ENCODE measurements at places on chromosomes 7 and 10.

GRCh38 chr7:148327379-148327778 lies 263.2 kb upstream of the C7orf33 start:
- DNase-seq: no peak

DNA sequence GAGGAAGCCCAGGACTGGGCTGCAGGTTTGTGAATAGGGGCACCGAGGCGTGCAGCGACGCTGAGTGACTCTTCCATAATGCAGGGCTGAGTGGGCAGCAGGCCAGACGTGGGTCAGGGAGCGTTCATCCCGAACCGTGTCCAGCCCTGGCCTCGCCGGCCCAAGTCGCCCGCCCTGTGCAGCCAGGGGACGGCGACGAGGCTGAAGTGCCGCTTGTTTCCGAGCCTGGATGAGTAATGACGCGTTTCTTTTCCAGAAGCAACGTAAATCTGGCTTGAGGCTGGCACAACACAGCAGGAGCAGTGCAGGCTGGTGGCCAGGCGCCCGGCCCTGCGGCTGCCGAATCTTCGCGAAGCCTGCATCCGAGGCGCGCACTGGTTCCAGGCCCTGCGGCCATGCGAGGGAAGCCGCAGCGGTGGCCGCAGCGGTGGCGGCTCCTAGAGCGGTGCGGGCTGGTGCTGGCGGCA lies 74.0 kb upstream of the SEC61G start:
- DNase-seq: no peak

GRCh38 chr7:6252748-6253147 lies 19.7 kb downstream of the CYTH3 start:
- no peak for DNase-seq

DNA sequence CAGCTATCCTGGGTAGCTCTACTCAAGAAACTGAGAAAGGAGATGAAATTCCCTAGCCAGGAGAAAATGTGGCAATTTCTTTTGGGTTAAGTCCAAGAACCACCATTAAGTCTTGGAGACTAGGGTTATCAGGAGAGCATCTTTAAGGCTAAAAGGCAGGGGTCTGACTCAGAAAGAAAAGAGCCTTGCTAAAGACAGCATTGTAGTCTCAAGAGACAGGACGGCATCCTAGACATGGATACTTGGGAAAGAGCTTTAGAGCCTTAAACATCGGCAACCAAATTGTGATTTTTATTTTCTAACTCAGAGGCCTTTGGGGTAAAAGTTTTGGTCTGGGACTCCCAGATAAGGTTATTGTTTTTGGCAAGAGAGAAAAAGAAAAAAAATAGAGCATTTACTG lies 83.1 kb downstream of the FAS start:
- no peak for DNase-seq

DNA sequence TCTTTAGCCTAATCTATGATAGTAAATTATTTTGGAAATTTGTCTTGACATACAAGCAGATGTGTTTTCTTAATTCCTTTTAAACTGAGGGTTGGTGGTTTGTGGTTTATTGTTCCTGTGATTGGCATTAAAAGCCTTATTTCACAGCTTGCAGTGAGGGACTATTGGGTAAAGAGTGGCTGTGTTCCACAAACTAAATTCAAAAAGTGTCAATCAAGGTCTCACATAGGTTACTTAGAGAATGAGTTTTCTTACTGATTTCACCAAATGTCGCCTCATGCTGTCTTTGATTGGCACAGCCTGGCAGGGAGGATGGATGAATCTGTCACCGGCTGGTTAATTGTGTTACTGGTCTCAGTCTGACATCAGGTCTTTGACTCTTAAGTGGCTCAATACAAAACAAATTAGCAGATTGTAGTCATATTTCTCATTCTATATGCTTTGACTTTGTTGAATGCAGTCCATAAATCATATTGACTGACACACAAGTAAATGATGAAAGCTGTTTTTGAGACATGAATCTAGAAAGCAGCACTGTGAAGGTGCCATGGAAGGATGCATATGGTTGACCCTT lies 66.8 kb upstream of the CYP26C1 start:
- DNase-seq: no peak

- no peak for DNase-seq
Observed at GRCh38 chr10:85597006-85597405, 769.6 kb downstream of the GRID1 start.

DNA sequence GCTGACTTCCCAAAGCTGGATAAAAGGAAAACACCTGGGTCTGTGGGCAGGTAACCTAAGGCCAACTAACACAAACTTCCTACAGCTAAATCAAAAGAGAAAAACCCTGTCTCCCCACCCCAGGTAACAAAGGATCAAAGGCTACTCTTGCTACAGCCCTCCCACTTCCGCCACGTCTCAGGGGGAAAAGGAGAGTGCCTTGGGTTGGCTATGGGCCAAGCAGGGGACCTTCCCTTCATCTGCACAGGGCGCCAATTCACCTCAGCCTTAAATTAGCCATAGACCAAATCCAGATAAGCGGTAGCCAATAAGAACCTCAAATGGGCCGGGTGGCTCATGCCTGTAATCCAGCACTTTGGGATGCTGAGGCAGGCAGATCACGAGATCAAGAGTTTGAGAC lies 69.1 kb upstream of the LANCL2 start:
- no peak for DNase-seq

DNA sequence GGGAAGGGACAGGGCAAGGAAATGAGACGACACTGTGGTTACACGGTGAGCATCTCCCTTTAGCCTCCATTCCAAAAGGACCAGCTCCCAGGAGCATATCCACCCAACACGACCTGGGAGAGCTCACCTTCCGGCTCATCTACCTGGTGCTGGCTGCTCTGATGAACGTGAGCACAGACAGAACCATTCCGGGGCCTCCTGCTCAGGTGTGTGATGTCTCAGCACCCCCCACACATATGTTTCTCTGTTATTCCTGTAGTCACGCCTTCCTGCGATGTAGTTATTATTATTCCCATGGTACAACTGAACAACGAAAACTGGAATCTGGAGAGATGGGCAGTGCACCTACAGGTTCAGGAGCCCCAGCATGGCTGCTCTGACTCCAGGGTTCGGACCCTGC lies 20.5 kb upstream of the GPR26 start:
- DNase-seq: no peak

Measured in stimulated activated CD8-positive, alpha-beta memory T cell treated with anti-CD3 and anti-CD28 coated beads, Interleukin-15, amount 100 ng/mL, for 24 hours (primary cell).